ENCODE measurements at places on chromosomes 2 and 18.

DNA sequence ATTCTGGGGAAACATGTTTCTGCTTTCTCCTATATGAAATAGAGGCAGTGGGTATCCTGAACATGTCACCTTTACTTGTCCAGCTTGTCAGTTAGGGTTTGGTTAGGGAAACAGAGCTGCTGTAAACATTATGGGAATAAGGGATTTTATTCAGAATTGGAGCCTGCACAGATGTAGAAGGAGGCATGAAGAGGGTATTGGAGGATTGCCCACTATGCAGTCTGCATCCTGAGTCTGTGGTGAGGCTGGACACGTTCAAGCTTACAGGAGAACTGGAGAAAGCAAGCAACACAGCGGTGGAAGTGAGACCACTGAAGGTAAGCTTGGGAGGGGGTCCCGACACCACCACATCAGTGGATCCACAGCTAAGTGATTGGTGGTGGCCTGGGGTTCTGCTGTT is 443.0 kb upstream of the TNP1 start:
- no peak for DNase-seq

DNA sequence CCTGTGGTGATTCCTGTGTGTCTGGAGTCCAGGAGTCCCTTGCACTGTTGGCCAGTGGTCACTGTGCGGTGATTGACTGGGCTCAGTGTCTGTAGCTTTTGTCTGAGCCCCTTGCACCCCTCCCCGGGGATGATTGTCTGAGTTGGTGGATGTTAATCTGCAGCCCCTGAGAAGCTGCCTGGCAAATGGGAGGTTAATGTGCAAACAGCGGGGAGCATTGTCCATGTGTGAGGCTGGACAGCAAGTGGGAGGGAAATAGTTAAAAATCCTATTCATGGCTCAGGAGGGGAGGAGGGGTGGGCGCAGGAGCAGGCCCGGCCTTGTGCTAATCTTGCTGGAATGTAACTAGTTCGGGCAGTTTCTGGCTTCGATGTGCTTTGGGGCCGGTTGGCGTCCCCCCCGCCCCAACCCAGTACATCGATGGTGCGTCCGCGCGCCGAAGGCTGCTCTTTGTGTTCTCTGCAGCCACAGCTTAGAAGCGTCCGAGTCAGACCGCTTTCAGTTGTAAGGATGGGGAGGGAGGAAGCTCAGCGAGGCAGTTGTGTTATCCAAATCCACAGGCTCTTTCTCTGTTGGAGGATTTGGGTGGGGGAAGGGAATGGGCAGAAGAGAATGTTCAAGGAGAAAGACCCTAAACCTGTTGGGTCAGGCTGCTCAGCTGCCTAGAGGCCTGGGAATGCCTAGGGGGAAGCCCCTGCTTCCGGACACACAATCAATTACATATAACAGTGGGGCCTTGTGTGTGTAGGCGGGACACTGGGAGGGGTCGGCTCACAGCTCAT is 71.8 kb downstream of the TGOLN2 start:
- DNase-seq: no peak

DNA sequence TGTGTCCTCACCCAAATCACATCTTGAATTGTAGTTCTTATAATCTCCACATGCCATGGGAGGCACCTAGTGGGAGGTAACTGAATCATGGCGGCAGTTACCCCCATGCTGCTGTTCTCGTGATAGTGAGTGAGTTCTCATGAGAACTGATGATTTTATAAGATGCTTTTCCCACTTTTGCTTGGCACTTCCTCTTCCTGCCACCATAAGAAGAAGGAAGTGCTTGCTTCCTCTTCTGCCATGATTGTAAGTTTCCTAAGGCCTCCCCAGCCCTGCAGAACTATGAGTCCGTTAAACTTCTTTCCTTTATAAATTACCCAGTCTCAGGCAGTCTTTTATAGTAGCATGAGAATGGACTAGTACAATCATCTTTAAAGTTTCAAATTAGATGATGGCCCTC is 902.4 kb upstream of the PIK3C3 start:
- DNase-seq: no peak

DNA sequence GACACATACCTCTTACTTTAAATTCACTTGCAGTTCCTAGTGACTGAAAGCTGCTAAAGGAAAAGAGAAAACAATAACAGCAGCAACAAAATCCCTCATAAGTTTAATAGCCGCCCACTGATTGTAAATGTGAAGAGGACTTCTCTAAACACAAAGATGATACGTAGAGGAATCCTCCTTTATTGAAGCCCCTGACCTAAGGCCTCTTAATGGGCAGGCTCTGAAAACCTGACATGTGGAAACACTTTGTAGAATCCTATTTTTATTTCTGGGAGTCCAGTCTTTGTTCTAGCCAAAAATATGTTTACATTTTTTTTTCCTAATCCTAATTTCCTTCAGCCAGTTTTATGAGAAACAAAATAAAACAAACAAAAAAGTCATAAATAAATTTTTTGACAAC is 1277.7 kb upstream of the CELF4 start:
- no peak for DNase-seq

GRCh38 chr2:221572821-221573429 is 821 bp upstream of the EPHA4 start:
- peak; percentile 35 for DNase-seq

- no peak for DNase-seq
Observed at GRCh38 chr2:85744741-85745601, 8.8 kb upstream of the ATOH8 start.

DNA sequence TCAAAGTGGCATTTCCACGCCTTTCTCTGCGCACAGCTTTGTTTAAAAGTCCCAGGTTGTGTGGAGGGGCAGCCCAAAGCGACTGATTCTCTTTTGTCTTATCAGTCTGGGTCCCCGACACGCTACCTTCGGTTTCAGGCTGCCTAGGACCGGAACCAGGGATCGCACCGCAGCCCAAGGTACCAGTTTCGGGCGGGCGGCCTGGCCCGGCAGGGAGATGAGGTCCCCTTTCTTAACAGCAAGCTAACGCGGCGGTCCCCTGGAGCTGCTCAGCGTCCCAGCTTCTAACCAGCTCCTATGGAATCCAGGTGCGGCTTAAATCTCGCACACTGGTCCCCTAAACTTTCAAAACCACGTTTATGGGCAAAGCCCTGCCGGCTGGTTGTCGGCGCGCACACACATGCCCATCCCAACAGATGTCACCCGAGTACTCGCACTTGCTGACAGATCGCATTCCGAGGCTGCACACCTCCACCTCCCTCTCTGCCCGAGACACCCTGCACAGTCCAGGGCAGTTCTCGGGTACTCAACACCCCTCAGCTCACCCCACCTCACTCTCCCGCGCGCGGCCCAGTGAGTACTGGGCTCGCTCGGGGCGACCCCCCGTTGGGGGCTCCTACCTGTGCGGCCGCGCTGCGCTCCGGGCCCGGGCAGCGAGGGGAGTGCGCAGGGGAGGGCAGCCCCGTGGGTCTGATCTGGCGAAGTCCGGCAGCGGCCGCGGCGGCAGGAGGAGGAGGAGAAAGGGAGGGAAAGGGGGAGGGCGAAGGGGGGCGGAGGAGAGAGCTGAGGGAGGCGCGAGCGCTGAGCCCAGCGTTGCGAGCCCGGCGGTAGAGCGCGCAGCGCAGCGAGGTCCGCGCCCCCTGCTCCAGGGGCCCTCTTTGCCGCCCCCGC is at the start of gene EFEMP1:
Gene EFEMP1, minus strand, starts transcription at position 692 of the 891 bp plus-strand sequence. CDS start 1,342 bp downstream, outside the sequence.
- DNase-seq: peak; percentile 57

GRCh38 chr2:135694711-135695110 is 46.9 kb upstream of the UBXN4 start:
- no peak for DNase-seq

DNA sequence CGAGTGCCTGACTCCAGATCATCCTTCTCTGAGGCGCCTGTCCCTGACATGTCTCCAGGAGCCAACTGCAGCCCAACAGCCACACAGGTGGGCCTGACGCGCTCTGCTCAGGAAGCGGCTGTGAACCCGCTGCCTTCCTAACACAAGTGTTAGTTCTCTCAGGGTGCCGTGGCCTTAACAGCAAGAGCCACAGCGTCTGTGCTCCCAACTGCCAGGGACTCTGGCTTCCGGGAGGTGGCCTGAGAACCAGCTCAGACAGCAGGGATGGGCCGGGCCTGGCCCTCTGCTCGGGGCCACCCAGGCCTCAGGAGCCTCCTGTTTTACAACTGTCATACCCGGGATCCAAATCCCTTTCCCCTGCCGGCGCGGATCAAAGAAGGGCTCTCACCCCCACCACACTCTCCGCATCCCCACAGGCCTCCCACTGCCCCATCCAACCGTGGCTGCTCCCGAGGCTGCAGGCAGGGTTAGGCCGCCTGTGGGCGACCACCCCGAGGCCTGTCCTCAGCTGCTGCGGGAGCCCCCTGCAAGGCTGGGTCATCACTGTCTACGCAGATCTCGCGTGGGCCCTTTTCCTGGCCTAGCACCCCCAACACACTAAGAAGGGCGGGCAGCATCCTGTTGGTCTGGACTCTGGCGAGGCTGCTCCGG is 114.2 kb upstream of the ZNF236 start:
- DNase-seq: no peak

GRCh38 chr2:240399419-240400324 is 35.8 kb upstream of the GPC1 start:
- DNase-seq: no peak

GRCh38 chr2:187157046-187157445 is 291.0 kb downstream of the CALCRL start:
- DNase-seq: no peak

- DNase-seq: no peak
Observed at GRCh38 chr2:2941205-2941604, 436.4 kb downstream of the EIPR1 start.

DNA sequence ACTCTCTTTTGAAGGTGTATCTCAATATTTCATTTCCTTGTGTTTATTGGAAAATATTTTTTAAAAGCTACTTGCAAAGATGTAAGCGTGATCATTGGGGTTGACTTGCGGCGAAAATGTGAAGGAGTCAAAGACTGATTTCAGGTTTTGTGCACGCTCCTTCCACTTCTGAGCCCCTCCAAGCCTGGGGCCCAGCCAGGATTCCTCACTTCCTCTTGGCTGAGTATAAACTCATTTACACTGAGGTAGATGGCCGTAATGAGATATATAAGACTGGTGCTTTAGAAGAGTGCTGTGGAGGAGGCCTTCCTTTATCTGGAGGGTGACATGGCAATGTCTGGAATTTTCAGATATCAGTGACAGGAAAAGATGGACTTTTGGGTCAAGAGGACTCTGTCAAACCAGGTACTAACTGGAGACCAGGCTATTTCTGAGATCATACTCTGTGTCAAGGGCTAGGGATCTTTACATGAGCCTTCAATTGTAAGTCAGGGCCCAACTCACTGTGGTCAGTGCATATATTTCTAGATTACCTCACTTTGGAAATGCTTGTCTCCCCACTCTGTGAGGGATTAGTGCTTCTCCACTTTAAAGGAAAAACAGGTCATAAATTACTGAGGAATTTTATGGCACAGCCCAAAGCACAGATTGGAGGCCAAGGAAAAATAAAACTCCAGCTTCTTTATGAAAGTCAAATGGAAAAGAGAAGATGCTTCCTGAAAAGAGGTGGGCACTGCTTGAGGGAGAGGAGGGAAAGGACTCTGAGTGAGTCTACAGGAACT is 22.8 kb downstream of the PRKCE start:
- no peak for DNase-seq

DNA sequence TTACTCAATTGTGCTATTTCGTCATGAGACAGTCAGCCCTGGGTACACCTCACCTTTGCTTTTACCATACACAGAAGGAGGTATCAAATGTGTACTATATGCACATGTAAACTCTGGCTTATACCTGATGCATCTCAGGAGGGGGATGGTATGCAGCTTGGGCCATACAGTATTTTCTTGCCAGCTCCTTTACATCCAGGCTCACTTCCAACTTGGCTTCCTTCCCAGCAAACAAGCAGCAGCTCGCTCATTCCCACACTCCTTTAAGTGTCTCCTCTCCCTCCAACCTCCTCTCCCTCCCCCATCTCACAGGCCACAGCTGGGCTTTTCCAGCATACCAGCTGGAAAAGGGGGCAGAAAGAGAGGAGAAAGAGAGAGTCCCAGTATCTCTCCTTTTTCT is 9.6 kb downstream of the MARCHF4 start:
- peak; percentile 23 for DNase-seq

DNA sequence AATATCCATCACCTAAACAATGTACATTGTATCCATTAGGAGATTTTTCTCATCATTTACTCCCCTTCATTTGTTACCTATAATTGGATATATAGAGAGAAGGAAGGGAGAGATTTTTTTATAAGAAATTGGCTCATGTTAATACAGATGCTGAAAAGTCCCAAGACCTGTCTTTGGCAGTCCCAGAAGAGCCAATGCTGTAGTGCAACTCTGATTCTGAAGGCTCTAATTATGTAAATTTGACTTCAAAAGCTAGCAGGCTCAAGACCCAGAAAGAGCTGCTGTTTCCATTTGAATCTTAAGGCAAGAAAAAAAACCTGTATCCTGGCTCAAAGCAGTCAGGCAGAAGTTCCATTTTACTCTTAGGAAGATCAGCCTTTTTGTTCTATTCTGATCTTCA is 1245.5 kb upstream of the FAM98A start:
- no peak for DNase-seq

GRCh38 chr2:168528469-168528868 is 72.4 kb downstream of the CERS6 start:
- DNase-seq: no peak

DNA sequence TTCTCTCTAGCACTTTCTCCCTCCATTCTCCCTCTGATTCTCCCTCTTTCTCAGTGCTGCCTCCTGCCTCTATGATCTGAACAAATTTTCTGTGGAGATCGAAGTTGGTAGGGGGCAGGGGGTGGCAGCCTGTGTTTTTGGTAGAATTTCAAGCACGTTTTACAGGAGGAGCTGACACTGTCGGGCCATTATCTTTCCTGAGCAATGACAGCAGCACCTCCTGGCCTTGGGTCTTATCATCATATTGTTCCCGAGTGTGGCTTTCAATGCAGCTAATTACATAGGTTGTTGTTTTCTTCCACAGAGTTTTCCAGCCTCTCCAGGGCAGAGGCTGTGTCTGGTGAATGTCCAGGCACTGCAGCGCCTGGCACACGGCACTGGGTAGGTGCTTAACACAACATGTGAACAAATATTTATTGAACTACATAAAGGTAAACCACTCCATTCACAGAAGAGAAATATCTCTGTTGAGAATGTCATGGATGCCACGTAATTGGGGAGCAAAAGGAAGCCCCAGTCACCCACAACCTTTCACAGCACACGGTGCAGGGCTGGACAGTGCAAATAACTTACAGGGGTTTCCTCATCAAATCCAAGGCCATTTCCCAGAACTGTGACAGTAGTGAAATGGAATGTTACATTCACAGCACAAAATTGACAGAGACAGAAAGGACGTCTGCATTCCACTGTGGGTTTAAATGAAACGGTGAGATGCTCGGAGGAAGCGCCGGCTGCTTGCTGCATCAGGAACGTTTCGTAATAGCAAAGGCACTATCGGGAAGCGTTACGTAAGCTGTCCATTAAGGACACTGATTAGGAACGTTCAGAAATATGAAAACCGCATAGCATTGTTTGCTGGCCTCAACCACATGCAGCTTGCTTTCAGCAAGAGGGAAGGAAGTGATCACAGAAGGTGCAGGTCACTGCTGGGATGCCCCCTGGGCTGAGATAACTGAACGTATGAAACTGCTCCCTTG is 6.5 kb upstream of the KCNG2 start:
- DNase-seq: peak; percentile 6

GRCh38 chr18:24427484-24427883 is 1.0 kb downstream of the IMPACT start:
- peak; percentile 8 for DNase-seq

Data from A549 (cell line).